ENCODE measurements at places on chromosomes 7 and 10.

DNA sequence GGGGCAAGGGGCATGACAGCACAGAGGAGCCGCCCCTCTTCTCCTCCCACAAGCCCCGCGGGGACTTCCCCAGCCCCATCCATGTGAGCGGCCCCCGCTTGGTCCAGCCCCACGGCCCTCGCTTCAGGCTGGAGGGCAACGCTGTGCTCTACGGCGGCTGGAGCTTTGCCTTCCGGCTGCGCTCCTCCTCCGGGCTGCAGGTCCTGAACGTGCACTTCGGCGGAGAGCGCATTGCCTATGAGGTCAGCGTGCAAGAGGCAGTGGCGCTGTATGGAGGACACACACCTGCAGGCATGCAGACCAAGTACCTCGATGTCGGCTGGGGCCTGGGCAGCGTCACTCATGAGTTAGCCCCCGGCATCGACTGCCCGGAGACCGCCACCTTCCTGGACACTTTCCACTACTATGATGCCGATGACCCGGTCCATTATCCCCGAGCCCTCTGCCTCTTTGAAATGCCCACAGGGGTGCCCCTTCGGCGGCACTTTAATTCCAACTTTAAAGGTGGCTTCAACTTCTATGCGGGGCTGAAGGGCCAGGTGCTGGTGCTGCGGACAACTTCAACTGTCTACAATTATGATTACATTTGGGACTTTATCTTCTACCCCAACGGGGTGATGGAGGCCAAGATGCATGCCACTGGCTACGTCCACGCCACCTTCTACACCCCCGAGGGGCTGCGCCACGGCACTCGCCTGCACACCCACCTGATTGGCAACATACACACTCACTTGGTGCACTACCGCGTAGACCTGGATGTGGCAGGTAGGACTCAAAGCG, 5.1 kb downstream of the AOC1 start:
- DNase-seq, result no peak

- DNase-seq, result no peak
Measured at GRCh38 chr10:126387931-126388911, at the start of gene ADAM12. ADAM12 (minus strand) TSS chr10:126388477; CDS start chr10:126388145, 332 bp downstream.

- DNase-seq, result no peak
Measured at GRCh38 chr10:92385831-92386230, 94.9 kb downstream of the MARCHF5 start.

- DNase-seq, result no peak
Measured at GRCh38 chr10:119041326-119041725, 11.8 kb downstream of the NANOS1 start.

GRCh38 chr10:50397312-50398140, 146.2 kb upstream of the ASAH2 start:
- DNase-seq, result no peak

GRCh38 chr10:16779384-16779915, 37.8 kb downstream of the RSU1 start:
- no peak for DNase-seq

- DNase-seq, result no peak
Measured at GRCh38 chr7:133165529-133165928, 83.6 kb upstream of the CHCHD3 start.

- DNase-seq, result no peak
Measured at GRCh38 chr7:7563269-7563668, 3.4 kb upstream of the MIOS start.

DNA sequence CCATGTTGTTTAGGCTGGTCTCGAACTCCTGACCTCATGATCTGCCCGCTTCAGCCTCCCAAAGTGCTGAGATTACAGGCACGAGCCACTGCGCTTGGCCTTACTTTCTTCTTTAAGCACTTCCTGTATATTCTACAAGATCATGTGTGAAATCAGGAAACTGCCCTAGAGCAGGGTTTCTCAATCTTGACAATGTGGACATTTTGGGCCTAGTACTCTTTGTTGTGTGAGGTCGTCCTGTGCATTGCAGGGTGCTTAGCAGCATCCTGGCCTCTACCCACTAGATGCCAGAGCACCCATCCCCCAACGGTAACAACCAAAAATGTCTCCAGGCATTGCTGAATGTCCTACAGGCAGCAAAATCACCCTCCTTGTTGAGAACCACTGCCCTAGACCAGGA, 24.7 kb downstream of the RRP12 start:
- DNase-seq, result no peak

GRCh38 chr10:127337801-127338200, 141.4 kb upstream of the INSYN2A start:
- no peak for DNase-seq

- DNase-seq, result no peak
Measured at GRCh38 chr7:46848944-46849343, 733.0 kb downstream of the TNS3 start.

DNA sequence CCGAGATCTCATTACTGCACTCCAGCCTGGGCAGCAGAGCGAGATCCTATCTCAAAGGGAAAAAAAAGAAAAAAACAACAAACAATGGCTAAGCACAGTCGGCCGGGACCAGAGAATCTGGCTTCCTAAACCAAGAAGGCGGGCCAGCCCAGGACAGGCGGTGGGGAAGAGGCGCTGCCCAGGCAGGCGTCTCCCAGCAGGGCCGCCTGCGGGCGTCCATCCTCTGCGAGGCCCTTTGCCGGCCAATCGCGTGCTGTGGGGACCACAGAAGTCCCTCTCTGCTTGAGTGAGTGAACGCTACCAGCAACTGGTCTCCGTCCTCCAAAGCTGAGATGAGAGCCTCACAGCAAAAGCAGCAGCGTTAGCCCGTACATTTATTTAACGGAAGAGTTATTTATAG, 14.7 kb upstream of the BMS1 start:
- no peak for DNase-seq
